Cerebellar cortex (tissue), 1 donor: ENCODE measurements at places on chromosomes 6 and 20.
A peak's percentile ranks its signal among the peaks of the same experiment; 100 is the strongest.

- peak; percentile 58 for DNase-seq
These were observed 42.7 kb upstream of the GCNT2 start for GRCh38 chr6:10478187-10479040.

DNA sequence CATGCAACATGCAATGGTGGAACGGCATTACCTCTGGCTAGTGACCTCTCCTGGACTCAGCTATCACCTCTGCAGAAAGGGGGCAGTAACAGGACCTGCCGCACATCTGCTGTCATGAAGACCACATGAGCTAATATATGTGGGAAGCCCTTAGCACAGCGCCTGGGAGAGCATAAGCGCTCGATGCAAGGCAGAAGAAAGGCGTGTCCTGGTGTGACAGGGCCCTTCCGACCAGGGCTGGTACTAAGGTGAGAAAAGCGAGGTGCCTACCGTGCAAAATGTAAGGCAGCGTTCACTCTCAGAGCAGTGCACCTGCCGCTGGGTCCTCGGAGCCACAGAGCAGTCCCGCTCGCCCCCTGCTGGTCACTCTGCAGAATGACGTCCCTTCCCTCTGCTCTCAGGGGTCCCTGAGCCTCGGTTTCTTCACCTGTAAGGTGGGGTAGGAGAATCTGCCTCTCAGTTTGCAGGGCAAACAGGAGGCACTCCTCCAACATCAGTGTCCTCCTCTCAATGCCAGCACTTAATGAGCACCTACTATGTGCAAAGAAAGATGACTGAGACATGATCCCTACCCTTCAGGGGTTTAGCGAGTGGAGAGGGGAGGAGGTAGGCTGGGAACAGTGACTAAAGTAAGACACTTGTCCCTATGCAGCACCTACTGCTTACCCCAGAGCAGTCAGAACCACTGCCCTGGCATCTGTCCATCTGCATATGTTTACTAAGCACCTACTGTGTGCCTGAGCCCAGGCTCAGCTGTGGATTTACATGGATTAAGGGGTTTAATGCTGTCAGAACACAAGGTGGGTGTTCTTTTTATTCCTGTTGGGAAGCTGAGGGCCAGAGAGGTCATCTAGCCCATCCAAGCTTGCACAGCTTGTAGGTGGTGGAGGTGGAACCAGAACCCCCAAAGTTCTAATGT is 41.1 kb upstream of the PTGIS start:
- DNase-seq, result peak; percentile 76

DNA sequence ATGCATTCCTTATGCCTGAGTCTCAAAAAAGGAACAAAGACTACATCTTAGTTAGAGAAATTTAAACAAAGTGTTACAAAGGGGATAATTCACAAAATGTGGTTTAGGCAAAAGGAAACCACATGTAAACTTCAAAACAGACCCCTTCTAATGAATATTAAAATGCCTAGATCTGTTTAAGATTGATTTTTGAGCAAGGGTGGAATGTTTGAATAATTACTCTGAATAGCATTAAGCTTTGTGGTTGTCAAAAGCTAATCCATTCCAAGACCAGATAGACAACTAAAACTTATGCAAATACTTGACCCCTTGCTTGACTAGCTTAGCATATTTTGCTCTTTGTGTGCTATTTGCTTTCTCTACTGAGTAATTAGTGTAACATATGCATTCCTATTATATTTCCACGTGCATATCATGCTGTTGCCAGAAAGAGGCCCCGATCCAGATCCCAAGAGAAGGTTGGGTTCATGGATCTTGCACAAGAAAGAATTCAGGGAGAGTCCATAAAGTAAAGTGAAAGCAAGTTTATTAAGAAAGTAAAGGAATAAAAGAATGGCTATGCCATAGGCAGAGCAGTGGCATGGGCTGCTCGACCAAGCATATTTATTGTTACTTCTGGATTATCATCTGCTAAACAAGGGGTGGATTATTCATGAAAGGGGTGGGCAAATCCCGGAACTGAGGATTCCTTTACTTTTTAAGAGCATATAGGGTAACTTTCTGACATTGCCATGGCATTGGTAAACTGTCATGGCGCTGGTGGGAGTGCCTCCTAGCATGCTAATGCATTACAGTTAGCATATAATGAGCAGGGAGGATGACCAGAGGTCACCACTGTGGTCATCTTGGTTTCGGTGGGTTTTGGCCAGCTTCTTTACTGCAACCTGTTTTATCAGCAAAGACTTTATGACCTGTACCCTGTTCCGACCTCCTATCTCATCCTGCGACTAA is 1193.4 kb upstream of the EYS start:
- no peak for DNase-seq

DNA sequence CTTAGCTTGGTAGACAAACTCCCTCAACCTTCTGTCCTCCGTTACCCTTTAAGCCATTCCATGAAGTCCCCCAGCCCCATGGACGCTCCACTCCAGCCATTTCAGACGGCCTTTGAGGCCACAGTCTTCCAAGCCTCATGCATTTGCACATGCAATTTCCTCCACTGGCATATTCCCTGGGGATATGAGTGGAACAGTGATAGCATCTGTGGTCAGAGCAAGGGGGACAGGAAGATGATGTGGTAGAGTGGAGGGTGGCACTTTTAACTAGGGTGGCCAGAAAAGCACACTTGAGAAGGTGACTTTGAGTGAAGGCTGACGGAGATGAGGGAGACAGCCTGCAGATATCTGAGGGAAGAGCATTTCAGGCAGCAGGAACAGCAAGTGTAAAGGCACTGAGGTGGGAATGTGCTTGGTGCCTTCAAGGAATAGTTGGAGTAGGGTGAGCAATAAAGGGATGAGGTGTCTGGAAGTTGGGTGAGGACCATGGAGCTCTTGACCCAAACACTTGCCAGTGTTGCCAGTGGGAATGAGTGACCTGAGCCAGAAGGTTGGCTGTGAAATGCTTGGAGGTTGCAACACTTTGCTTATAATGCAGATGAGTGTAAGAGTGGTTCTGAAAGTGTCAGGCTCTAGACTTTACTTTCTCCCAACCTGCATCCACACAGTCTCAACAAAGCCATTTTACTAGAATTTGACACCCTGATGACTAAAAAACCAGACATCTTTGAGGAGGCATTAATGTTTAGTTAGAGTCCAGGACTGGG is 275.6 kb upstream of the SUPT3H start:
- no peak for DNase-seq

GRCh38 chr6:142811923-142812322 is 133.1 kb downstream of the HIVEP2 start:
- DNase-seq, result no peak

- DNase-seq, result no peak
These were observed 54.9 kb upstream of the TULP4 start for GRCh38 chr6:158257425-158257759.

- DNase-seq, result no peak
These were observed 38.0 kb upstream of the PDE10A start for GRCh38 chr6:165701005-165701404.

DNA sequence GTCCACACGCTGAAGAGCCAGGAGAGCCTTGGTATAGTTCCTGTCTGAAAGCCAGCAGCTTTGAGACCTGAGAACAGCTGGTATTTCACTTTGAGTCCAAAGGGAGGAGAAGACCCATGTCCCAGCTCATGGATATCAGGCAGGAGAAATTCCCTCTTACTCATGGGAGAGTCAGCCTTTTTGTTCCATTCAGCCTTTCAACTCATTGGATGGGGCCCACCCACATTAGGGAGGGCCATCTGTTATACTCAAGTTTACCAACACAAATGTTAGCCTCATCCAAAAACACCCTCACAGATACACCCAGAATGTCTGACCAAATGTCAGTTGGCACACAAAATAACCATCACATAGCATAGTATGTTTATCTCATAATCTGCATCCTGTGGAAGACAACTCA is 80.1 kb downstream of the GMDS start:
- peak; percentile 46 for DNase-seq

DNA sequence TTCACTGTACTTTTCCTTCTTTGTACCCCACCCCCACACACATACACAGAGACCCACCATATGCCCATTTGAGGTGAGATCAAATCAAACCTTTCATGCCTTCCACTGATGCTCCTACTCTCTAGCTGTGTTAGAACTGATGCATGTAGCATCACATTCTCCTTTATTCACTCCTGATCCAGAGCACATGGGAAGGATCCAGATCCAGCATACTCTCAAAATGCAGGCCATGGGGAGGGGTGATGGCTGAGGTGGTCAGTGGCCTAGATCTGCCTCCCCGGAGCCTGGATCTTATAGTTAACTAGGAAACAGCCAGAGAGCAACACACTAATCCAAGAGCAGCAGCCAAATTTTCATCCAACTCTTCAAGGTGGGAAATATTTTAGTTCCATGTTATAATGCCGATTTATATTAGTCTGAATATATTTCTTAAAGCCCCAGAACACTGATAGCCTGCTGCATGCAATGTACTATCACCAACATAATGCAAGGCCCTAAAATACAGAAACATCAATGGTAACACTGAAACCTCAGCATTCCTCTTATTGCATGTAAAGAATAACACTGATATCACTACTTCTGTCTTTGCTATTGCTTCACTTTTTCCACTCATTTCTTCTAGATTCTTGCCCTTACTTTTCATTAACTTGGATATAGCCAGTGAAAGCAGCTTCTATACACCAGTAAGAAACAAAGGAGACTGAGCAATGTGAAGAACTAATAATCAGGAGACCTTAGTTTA is 126.8 kb upstream of the BEND6 start:
- DNase-seq, result no peak

- no peak for DNase-seq
These were observed 247.9 kb downstream of the CDH4 start for GRCh38 chr20:61499859-61500554.

GRCh38 chr6:163545370-163545769 is 130.9 kb downstream of the QKI start:
- no peak for DNase-seq

- no peak for DNase-seq
These were observed 52.4 kb upstream of the EIF2S2 start for GRCh38 chr20:34164381-34164984.

GRCh38 chr20:725491-725890 is 42.8 kb downstream of the SLC52A3 start:
- no peak for DNase-seq

DNA sequence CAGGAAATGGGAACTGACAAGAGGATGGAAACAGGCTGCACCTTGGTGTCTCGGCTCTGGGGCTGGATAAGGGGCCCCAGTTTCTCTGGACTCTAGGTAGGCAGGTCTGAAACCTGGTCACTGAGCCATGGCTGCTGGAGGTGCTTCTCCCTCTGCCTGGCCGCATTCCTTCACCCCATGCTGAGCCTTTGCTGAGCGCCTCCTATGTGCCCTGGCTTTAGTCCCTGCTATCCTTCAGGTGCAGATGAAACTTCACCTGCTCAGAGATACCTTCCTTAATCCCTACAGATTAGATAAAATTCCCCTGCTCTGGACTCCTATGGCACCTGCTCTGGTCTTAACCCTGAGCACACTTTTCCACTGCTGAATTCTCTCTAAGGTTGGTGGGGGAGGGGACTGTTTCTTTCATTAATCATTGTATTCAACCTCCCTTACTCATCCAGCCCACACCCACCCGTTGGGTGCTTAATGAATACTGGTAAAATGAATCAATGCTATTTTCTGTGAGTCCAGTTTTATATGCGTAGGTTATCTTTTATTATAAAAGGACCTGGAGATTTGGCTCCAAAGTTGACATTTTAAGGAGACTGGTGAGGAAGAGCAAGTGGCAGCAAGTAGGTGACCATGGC is 19.3 kb downstream of the MYLK4 start:
- no peak for DNase-seq

DNA sequence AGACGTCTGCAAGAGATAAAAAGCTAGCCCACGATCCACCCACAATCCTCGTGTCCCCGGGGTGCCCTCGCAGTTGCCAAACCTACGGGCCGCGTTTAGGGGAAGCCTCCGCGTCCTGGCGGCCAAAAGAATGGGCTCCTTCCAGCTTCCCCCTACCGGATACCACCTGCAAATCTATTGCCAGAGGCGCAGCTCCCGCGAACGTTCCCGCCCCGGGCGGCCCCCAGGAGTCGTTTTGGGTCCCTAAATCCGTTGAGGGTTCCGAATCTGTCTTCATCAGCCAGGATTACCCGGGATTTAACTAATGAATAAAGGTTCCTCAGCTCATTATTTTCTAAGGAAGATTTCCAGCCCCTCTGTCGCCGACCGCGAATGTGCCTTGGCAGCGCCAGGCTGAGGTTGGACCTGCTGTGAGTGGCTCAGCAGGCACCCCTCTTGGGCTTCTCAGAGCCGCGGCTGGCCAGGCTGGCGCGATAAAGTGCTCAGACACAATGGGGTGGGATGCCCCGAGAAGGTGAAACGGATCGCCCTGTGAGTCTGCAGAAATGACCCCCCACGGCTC is 2.8 kb upstream of the VSX1 start:
- no peak for DNase-seq

- no peak for DNase-seq
These were observed 11.9 kb downstream of the NT5E start for GRCh38 chr6:85461798-85462170.

DNA sequence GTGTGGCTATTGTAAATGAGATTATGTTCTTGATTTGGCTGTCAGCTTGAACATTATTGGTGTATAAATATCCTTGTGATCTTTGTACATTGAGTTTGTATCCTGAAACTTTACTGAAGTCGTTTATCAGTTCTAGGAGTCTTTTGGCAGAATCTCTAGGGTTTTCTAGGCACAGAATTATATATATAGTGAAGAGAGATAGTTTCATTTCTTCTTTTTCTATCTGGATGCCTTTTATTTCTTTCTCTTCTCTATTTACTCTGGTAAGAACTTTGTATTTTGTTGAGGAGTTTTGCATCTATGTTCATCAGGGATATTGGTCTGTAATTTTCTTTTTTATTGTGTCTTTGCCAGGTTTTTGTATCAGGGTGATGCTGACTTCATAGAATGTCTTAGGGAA is 589.2 kb upstream of the MAN1A1 start:
- no peak for DNase-seq
